ENCODE measurements at places on chromosomes 5 and 9.

DNA sequence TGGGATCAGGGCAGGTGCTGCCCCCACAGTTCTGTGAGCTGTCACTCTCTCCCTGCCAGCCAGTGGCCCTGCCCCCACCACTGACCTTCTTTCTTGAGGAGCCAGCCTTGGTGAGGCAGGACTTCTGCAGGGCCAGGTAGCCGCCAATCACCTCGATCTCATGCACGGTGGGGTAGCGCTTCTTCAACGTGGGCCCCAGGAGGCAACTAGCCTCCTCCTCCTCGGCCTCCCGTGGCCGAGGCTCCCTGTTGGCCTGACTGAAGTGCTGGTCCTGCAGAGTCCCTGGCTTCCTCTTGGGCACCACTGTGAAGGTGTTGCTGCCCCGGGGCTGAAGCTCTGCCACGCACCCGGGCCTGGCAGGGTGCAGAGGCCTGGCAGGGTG lies 1.6 kb downstream of the TPRN start:
- no peak overlapping the region for H3K27ac ChIP-seq
- peak overlapping the region; percentile 87 for H3K4me3 ChIP-seq
- peaks cover 14% of the 10 kb centered on the region for H3K4me1 ChIP-seq
- H3K36me3 ChIP-seq = no peaks in the 10 kb centered on the region
- DNase-seq = no peak
- peaks cover 3% of the 10 kb centered on the region for H3K27me3 ChIP-seq

DNA sequence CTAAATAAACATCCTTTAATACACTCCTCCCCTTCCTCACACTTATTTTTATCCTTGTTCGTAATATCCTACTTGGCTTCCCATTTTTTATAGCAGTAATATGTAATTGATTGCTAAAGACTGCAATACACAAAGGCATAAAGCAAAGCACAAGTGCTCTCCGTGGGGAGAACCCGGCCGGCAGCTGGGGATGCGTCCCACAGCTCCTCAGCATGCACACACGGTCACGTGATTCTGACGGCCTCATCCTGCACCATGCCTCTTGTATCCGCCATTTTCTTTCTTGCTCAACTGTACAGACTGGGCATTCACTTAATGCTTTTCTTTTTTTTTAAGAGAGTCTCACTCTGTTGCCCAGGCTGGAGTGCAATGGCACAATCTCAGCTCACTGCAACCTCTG lies 2.8 kb downstream of the BRD3OS start:
- no peak for DNase-seq
- no peaks in the 10 kb centered on the region for H3K27me3 ChIP-seq
- H3K27ac ChIP-seq = no peak overlapping the region
- H3K4me1 ChIP-seq = peaks cover 18% of the 10 kb centered on the region
- peaks cover 13% of the 10 kb centered on the region for H3K36me3 ChIP-seq

- H3K36me3 ChIP-seq = peaks cover 9% of the 10 kb centered on the region
- H3K27ac ChIP-seq = no peak overlapping the region
- peaks cover 2% of the 10 kb centered on the region for H3K27me3 ChIP-seq
- H3K4me3 ChIP-seq = no peak overlapping the region
- H3K4me1 ChIP-seq = peaks cover 27% of the 10 kb centered on the region
These were observed 47.1 kb downstream of the SEMA5A start for GRCh38 chr5:9498541-9499497.

DNA sequence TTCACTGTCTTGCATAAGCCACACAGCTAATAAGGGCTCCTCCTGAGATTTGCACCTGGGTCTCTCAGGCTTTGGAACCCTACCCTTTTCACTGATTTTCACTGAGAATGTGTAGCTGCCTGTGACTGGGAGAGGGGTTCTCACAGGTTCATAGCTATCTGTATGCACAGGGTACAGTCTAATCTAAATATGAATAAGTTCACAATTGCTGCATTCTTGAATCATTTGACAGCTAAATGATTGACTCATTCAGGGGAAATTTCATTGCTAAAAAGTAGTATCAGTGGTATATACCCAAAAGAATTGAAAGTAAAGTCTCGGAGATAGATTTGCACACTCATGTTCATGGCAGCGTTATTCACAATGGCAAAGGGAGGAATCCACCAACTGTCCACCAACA lies 140.7 kb downstream of the BOD1 start:
- no peak overlapping the region for H3K4me3 ChIP-seq
- no peaks in the 10 kb centered on the region for H3K36me3 ChIP-seq
- H3K27me3 ChIP-seq = peaks cover 2% of the 10 kb centered on the region
- H3K4me1 ChIP-seq = peaks cover 70% of the 10 kb centered on the region
- H3K27ac ChIP-seq = no peak overlapping the region

GRCh38 chr9:88673886-88674285 lies 138.9 kb downstream of the NXNL2 start:
- H3K36me3 ChIP-seq = peaks cover 4% of the 10 kb centered on the region
- no peaks in the 10 kb centered on the region for H3K4me1 ChIP-seq
